ENCODE measurements at places on chromosomes 7 and 10.

DNA sequence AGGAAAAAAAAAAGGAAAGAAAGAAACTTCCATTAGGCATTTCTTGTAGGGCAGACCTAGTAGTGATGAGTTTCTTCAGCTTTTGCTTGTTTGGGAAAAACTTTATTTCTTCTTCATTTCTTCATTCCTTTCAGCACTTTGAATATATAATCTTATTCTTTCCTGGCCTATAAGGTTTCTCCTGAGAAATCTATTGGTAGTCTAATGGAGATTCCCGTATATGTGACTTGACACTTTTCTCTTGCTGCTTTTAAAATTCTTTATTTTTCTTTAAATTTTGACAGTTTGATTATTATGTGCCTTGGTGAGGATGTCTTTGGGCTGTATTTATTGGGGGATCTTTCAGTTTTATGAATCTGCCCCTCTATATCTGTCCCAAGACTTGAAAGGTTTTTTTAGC lies 3.9 kb upstream of the BTAF1 start:
- DNase-seq: no peak

DNA sequence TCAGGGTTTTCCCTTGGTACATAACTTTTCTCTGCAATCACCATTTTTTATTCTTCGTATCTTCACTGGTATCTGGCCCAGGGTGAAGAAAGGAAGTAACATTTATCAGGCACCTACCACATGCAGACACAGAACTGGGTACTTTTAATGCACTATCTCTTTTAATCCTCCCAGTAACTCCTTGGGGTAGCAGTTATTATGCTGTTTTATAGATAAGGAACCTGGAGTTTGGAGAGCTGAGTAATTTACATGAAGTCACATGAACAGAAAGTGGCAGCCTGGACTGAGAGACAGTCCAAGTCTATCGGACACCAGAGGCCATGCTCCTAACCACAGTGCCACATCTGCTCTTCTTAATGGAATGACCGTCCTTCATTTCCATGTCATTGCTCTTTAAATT lies 117.1 kb upstream of the PODXL start:
- DNase-seq: no peak

- DNase-seq: no peak
These were observed 28.6 kb downstream of the OGDH start for GRCh38 chr7:44634839-44635591.

DNA sequence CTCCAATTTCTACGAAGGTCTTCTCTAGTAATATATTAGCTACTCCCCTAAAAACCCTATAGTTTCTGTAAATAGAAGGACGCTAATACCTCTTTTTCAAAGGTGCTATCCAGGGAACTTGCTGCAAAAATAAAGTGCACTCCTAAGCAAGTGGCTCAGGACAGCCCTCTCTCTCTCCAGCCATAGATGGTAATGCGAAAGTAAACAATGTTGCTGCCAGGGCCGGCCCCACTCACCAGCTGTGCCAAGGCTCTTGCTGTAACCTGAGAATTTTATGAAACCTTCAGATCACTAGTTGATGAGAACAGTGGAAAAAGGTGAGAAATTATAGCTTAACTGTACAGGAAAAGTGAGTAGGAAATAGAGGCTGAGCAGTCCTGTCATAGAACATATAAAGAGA lies 10.9 kb upstream of the TAS2R39 start:
- DNase-seq: peak; percentile 80
